ENCODE measurements at places on chromosomes 16 and 17. TPM values are rescaled to one million over a fixed set of nuclear protein-coding genes. Genes with fewer than 3 reads are reported as not detected.

Gene HAP1
- 0.31 TPM for polyA plus RNA-seq

Gene CES5A
- not detected for polyA plus RNA-seq

Gene PNPO
- polyA plus RNA-seq = 7.6 TPM

Gene CHST4
- polyA plus RNA-seq = not detected

Gene CACNA1H
- polyA plus RNA-seq = 14.5 TPM

Gene SLC5A10
- polyA plus RNA-seq = 0.46 TPM

Data from stomach (tissue), 19 donors.